ENCODE measurements at places on chromosomes 5 and 9. TPM values are rescaled to one million over a fixed set of nuclear protein-coding genes. Genes with fewer than 3 reads are reported as not detected.

The GADD45G gene
- not detected for total RNA-seq

The FCHO2 gene
- total RNA-seq = 12.0 TPM

The OR1Q1 gene
- total RNA-seq = not detected

The PITX1 gene
- 0.49 TPM for total RNA-seq
